T-cell (primary cell): ENCODE measurements at places on chromosomes 7 and 10. TPM values are rescaled to one million over a fixed set of nuclear protein-coding genes. Genes with fewer than 3 reads are reported as not detected.

HABP2 gene
- not detected for total RNA-seq

C7orf57 gene
- 0.18 TPM for total RNA-seq

MYO3A gene
- 0.46 TPM for total RNA-seq

PPP2R2D gene
- total RNA-seq: 43.9 TPM

UPF2 gene
- total RNA-seq: 29.0 TPM

PITRM1 gene
- 89.5 TPM for total RNA-seq

TFAM gene
- total RNA-seq: 41.8 TPM

HGF gene
- not detected for total RNA-seq

SNX13 gene
- 33.6 TPM for total RNA-seq

RPP30 gene
- total RNA-seq: 33.7 TPM

FAM13C gene
- not detected for total RNA-seq

RAPGEF5 gene
- 0.32 TPM for total RNA-seq

PSTK gene
- total RNA-seq: 5.2 TPM

ASAH2 gene
- total RNA-seq: 3.7 TPM

MRLN gene
- total RNA-seq: not detected

MCM7 gene
- 164 TPM for total RNA-seq

AGBL3 gene
- total RNA-seq: 2.5 TPM

SH2B2 gene
- 5.0 TPM for total RNA-seq

HHEX gene
- total RNA-seq: 1.3 TPM

ANKRD1 gene
- not detected for total RNA-seq

DPP6 gene
- not detected for total RNA-seq

DLX5 gene
- total RNA-seq: not detected

PPP1R17 gene
- not detected for total RNA-seq

SKIDA1 gene
- total RNA-seq: 0.57 TPM

AOC1 gene
- not detected for total RNA-seq

ZNF239 gene
- total RNA-seq: 6.4 TPM

PTF1A gene
- not detected for total RNA-seq

HNRNPF gene
- 128 TPM for total RNA-seq

A1CF gene
- 0.23 TPM for total RNA-seq

TDRD1 gene
- total RNA-seq: not detected

TAS2R3 gene
- total RNA-seq: 4.2 TPM

FANK1 gene
- 2.2 TPM for total RNA-seq

ELFN1 gene
- total RNA-seq: not detected

CXCL12 gene
- not detected for total RNA-seq

ZNF680 gene
- 16.0 TPM for total RNA-seq
